Activated CD8-positive, alpha-beta T cell treated with anti-CD3 and anti-CD28 coated beads for 36 hours (primary cell): ENCODE measurements at places on chromosomes 2 and 18. TPM values are rescaled to one million over a fixed set of nuclear protein-coding genes. Genes with fewer than 3 reads are reported as not detected.
A peak's percentile ranks its signal among the peaks of the same experiment; 100 is the strongest.

DNA sequence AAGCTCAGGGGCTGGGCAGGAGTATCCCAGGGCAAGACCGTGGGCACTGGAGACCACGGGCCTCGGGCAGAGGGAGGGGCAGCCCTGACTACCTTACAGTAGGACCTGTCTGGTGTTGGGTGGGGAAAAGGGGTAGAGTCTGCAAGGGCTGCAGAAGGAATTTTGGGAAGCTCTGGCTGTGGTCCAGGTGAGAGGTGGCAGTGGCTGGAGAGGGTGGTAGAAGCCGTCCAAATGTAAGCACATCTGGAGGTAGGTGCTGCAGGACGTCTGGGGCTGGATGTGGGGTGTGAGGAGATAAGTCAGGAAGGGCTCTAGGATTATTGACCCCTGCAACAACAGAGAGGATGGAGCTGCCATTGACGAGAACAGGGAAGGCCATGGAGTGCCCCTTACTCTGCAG is 486.7 kb downstream of the EIPR1 start:
- no peak overlapping the region for H3K4me3 ChIP-seq
- DNase-seq: no peak
- peaks cover 7% of the 10 kb centered on the region for H3K27me3 ChIP-seq

M1AP gene
- not detected for total RNA-seq

CYTIP gene
- 520 TPM for total RNA-seq

- H3K4me3 ChIP-seq: no peak overlapping the region
- H3K36me3 ChIP-seq: no peaks in the 10 kb centered on the region
- H3K4me1 ChIP-seq: no peaks in the 10 kb centered on the region
These were observed 31.2 kb downstream of the CFAP221 start for GRCh38 chr2:119575439-119575838.

- DNase-seq: peak; percentile 2
- no peak overlapping the region for H3K4me3 ChIP-seq
- H3K4me1 ChIP-seq: no peaks in the 10 kb centered on the region
- no peak overlapping the region for H3K27ac ChIP-seq
These were observed 106.4 kb downstream of the KCNH7 start for GRCh38 chr2:162731917-162732804.

FOXD4L1 gene
- total RNA-seq: 0.23 TPM

TSPYL6 gene
- total RNA-seq: not detected

- DNase-seq: no peak
- no peaks in the 10 kb centered on the region for H3K36me3 ChIP-seq
- H3K4me1 ChIP-seq: peaks cover 3% of the 10 kb centered on the region
- H3K27me3 ChIP-seq: no peaks in the 10 kb centered on the region
These were observed 92.9 kb downstream of the COL5A2 start for GRCh38 chr2:189086710-189087109.

- peaks cover 15% of the 10 kb centered on the region for H3K4me1 ChIP-seq
- no peak overlapping the region for H3K4me3 ChIP-seq
- H3K27ac ChIP-seq: no peak overlapping the region
- DNase-seq: no peak
- no peaks in the 10 kb centered on the region for H3K36me3 ChIP-seq
These were observed 182.6 kb upstream of the ACVR2A start for GRCh38 chr2:147662221-147662620.

GRCh38 chr2:71936076-71937030 is 211.3 kb downstream of the CYP26B1 start:
- no peaks in the 10 kb centered on the region for H3K4me1 ChIP-seq
- no peak overlapping the region for H3K27ac ChIP-seq
- H3K36me3 ChIP-seq: no peaks in the 10 kb centered on the region
- DNase-seq: no peak

DNA sequence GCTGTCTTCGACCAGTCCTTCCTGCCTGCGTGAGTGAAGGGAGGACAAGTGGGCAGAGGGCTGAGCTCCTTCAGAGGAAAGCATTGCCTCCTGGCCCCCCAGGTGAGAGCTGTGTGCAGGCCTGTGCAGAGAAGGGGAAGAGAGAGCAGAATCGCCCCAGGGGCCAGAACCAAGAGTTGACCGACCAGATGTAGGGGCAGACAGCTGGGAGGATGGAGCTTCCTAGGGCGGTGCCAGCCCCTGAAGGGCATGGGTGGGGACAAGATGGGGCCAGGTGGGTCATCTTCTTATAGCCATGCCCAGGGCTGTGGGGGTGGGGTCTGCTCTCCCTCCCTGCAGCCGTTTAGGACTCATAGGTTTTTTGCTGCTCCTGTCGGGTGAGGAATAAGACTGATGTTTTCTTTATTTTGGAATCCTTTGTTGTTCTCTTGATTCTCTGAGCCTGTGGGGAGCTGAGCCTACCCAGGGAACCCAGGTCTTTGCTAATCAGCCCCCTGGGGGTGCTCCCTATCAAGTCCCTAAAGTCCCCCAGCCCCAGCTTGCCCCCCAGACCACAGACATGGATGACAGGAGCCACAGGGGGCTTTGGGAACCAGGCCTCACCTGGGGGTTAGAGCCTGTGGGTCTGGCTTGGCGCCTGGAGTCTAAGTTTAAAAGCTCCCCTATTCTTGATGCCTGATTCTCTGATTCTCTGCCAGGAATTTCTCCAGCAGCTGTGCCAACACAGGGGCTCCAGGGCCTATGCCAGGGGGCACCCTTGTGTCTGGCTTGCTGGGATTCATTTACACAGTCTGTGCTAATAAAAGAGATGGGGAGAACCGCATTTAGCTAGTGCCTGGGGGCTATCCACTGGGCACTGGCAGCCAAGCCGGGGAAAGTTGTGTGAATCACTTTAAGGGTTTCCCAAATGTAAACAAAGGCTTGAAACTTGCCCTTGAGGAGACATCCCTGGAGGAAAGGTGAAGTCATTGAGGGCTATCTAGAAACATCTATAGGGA is 9.3 kb upstream of the EFHD1 start:
- H3K4me3 ChIP-seq: no peak overlapping the region
- DNase-seq: no peak
- no peak overlapping the region for H3K27ac ChIP-seq
- no peaks in the 10 kb centered on the region for H3K36me3 ChIP-seq

GRCh38 chr18:73896685-73897084 is 250.9 kb downstream of the FBXO15 start:
- H3K4me3 ChIP-seq: no peak overlapping the region
- H3K27me3 ChIP-seq: no peaks in the 10 kb centered on the region
- H3K27ac ChIP-seq: no peak overlapping the region
- H3K36me3 ChIP-seq: no peaks in the 10 kb centered on the region

DNA sequence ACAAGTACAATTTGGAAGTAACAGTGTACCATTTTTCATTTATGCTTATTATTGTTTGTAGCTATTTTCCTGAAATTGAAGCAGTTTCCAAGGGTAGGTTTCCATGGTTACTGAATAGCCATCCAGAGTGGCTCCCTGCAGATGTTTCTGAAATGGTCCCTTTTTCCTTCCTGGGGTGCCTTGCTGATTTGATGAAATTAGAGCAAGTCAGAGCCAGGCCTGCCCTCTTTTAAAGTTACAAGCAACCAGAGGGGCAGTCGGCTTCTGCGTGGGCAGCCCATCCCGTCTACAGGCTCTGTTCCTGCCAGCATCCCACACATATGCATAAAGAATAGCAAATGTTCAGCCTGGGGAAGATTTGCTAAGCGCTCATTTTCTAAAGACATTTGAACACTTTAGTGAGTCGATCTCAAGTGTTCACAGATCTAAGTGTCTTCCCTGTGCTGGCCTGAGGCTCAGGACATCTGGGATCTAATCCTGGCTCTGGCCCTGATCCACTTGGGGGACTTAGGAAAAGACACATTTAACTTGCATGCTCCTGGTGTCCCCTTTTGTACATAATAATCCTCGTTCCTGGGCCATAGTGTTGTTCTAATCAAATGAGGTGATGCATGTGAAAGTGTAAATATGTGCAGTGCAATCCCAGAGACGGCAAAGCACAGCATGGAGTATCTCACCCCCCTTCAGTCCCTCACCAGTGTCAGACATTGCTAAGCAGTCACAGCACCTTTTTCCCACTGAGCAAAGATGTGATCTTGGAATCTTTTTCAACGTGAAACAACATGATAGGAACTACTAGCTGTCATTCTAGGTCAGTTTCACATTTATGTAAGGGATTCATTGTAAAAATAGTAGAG is 92.2 kb downstream of the STPG4 start:
- no peaks in the 10 kb centered on the region for H3K27me3 ChIP-seq
- peaks cover 10% of the 10 kb centered on the region for H3K4me1 ChIP-seq
- no peak overlapping the region for H3K4me3 ChIP-seq
- peaks cover 11% of the 10 kb centered on the region for H3K36me3 ChIP-seq

CAPN14 gene
- 0.69 TPM for total RNA-seq

ARL4C gene
- 44.8 TPM for total RNA-seq

CCDC138 gene
- 13.5 TPM for total RNA-seq

GRCh38 chr2:135773319-135773718 is 31.7 kb downstream of the UBXN4 start:
- peaks cover 10% of the 10 kb centered on the region for H3K4me1 ChIP-seq
- H3K36me3 ChIP-seq: peaks cover 51% of the 10 kb centered on the region
- DNase-seq: peak; percentile 24
- peak overlapping the region; percentile 68 for H3K27ac ChIP-seq

GRCh38 chr2:86142436-86143257 is 36.6 kb downstream of the PTCD3 start:
- H3K4me1 ChIP-seq: peaks cover 14% of the 10 kb centered on the region
- H3K36me3 ChIP-seq: peaks cover 49% of the 10 kb centered on the region
- peak overlapping the region; percentile 34 for H3K27ac ChIP-seq
- no peak overlapping the region for H3K4me3 ChIP-seq
- H3K27me3 ChIP-seq: no peaks in the 10 kb centered on the region

CFLAR gene
- 229 TPM for total RNA-seq

HOXD12 gene
- total RNA-seq: not detected

UBXN4 gene
- total RNA-seq: 105 TPM

DNA sequence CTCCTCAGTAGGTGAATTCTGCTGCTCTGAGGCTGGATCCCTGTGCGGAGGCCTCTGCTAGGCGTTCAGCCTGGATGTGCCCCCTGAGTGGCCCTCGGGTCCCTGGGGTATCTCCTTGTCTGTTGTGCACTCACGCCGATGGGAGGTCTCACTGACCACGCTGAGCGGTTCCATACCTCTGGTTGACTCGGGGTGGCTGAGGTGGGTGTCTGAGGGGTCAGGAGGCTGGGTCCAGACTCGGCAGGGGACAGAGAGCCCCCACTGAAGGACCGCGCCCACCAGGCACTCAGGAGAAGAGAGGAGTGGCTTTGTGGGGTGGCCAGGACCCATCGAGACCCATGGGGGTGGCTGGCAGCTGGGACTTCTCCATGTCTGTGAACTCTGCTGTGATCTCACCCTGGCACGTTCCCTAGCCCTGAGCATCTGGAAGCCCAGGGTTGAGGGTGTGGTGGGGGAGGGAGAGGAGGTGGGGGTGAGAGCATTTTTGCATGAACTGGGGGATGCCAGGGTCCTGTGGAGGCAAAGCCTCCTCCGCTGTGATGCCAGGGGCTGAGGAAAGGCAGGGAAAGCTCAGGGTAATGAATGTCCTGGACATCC is 53.7 kb downstream of the TWIST2 start:
- H3K36me3 ChIP-seq: no peaks in the 10 kb centered on the region
- peaks cover 10% of the 10 kb centered on the region for H3K27me3 ChIP-seq
- H3K4me1 ChIP-seq: no peaks in the 10 kb centered on the region
- no peak overlapping the region for H3K27ac ChIP-seq

GRCh38 chr18:45760462-45761036 is 36.6 kb downstream of the SLC14A1 start:
- no peaks in the 10 kb centered on the region for H3K36me3 ChIP-seq
- peaks cover 2% of the 10 kb centered on the region for H3K27me3 ChIP-seq
- no peak overlapping the region for H3K4me3 ChIP-seq
- no peak for DNase-seq

MEP1B gene
- total RNA-seq: not detected

DNA sequence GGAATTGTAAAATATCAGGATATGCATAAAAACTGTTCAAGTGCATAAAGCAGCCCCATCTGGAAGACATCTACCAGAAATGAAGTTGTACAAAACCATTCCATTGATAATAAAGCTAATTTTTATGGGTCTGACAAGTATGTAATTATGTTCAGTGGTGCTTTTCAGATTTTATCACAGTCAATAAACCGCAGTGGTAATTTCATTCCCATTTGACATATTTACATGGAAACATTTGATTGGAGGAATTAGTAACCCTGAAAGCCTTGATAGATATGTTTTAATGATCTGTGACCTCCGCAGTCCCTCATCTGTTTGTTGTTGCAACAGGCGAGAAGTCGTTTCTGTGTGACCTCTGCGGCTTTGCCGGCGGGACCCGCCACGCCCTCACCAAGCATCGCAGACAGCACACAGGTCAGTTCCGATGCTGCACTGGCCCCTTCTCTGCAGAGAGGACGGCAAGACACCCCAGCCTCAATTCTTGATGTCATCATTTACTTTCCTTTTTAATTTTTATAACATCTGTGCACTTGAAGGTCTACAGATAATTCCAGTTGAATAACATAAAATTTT is 283.1 kb downstream of the ZNF407 start:
- H3K36me3 ChIP-seq: peaks cover 18% of the 10 kb centered on the region
- no peak for DNase-seq
- H3K27ac ChIP-seq: no peak overlapping the region
- no peaks in the 10 kb centered on the region for H3K27me3 ChIP-seq
- H3K4me1 ChIP-seq: no peaks in the 10 kb centered on the region
- no peak overlapping the region for H3K4me3 ChIP-seq

DNA sequence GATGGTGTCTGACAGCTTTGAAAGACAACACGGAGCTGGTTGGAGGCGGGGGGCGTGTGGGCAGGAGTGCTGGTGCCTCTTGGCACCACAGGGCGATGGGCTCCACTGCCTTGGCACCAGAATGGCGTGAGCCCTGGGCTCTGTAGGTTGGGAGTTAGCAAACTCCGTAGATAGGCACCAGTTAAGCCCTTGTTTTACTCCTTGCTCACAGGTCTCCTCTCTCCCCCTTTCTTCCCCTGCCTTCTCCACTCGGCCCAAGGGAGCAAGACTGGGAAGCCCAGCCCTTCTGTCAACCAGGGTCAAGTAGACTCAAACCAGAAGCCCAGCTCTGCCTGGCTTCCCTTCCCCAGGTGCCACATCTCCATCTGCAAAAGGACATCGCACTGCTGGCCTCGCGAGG is 281.7 kb upstream of the ID2 start:
- no peaks in the 10 kb centered on the region for H3K4me1 ChIP-seq
- DNase-seq: no peak
- no peak overlapping the region for H3K4me3 ChIP-seq
- H3K27ac ChIP-seq: no peak overlapping the region
- H3K36me3 ChIP-seq: no peaks in the 10 kb centered on the region

- no peak overlapping the region for H3K4me3 ChIP-seq
- no peak overlapping the region for H3K27ac ChIP-seq
- DNase-seq: no peak
These were observed 28.8 kb downstream of the ASAP2 start for GRCh38 chr2:9235147-9236044.

DNA sequence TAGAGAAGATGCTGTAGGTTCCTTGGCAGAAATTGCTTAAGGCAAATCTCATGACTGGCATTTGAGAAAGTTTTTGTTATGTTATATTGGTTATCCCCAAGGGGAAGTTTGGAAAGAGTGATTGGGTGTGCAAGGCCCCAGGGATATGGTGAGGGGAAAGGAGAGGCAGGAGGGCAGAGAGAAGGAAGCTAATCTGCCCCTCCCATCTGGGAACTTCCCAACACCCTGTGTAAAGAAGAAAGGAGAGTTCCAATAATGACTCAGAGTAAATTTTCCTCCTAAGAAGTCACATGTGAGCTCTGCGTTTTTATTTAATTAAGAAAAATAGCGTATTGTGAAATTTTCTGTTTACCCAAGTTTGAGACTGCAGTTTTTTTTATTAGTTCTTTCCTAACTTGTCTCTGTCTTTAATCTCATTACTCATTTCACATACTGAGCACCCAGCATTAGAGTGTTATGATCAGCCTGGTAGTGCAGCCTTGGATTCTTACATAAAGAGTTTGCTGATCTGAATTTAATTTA is 3.1 kb upstream of the KYNU start:
- no peaks in the 10 kb centered on the region for H3K4me1 ChIP-seq
- DNase-seq: no peak
- H3K27me3 ChIP-seq: no peaks in the 10 kb centered on the region

SLC5A7 gene
- not detected for total RNA-seq

PDE11A gene
- total RNA-seq: not detected

C1QL2 gene
- not detected for total RNA-seq
